ENCODE measurements at places on chromosomes 3 and 15.

DNA sequence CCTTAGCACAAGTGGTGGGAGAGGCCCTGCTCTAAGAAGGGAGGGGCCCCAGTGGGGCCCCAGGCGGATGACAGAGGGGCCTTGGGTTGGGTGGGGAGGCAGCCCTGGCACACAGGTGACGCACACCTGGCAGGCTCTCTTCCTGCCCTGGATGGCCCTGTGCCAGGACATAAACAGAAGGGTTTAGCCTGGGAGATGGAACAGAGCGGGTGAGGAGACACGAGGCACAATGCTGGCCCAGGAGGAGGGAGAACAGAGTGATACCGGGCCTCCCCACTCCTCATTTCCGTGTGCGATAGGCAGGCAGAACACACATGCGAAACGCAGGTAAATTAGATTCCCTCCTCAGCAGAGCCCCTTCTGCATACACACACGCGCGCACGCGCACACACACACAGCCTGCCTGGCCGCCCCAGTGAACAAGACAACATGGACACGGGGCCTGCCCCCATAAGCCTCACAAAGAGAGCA, 39.8 kb downstream of the IDH2 start:
- DNase-seq = no peak

DNA sequence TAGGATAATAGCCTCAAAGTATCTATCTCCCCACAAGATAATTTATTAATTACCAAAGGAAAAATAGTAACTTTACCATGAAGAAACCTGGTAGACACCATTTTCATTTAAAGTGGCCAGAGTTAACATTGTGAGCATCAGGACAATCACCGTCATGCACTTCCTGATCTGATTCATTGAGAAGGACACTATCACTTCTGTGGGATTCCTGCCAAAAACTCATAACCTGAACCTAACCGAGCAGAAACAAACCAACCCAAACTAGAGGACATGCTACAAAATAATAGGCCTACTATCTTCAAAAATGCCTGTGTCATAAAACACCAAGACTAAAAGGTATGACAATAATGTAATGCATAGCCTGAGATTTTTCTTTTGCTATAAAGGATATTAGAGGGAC, 39.0 kb downstream of the FSIP1 start:
- DNase-seq = no peak

GRCh38 chr15:38149315-38149714, 103.3 kb upstream of the SPRED1 start:
- DNase-seq = no peak

DNA sequence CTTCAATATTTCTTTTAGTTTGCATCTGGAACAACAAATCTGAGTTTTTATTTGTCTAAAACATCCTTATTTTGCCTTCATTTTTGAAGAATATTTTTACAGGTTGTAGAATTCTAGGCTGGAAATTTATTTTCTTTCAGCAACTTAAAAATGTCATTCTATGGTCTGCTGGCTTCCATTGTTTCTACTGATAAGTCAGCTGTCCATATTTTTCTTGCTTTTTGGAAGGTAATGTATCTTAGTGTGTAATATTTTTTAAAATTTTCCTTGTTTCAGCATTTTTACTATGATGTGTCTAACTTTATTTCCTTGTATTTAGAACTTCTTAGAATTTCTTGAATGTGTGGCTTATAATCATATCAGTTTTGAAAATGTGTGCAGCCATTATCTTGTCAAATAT, 37.0 kb downstream of the SEMA6D start:
- DNase-seq = no peak

DNA sequence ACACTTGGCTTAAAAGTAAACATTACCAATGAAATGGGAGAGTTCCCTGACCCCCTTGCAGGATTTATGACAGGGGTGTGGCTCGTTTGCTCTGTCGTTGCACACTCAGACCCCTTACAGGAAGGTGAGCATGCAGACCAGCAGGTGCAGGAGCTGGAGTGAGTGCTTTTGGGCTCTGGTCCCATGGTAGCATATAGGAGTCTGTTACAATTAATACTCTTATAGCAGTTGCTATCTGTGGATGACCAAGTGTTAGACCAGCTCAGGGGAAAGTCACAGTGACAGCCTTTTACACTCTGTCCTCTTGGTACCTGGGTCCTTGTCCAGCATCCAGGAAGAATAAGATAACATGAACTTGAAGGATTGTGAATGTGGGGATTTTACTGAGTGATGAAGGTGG, 1177.5 kb downstream of the NSUN3 start:
- DNase-seq = no peak

DNA sequence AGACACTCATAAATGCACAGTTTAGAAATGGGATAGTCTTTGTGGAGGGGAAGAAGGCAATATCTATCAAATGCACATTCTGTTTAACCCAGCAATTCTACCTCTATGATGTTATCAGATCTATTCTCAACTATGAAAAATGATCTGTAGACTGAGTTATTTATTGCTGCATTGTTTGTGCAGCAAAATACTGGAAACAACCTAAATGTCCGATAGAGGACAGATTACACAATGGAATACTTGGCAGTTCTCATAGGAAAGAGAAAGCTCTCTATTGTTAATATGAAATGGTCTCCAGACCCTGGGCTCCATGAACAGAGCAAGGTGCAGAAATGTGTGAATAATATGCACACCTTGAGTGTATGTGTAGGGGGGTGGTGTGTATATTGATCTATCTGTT, 49.0 kb upstream of the SELENOK start:
- DNase-seq = peak; percentile 28

GRCh38 chr15:85710340-85710842, 84.3 kb downstream of the KLHL25 start:
- no peak for DNase-seq

GRCh38 chr3:142828703-142829305, 60.1 kb downstream of the PCOLCE2 start:
- DNase-seq = peak; percentile 88

DNA sequence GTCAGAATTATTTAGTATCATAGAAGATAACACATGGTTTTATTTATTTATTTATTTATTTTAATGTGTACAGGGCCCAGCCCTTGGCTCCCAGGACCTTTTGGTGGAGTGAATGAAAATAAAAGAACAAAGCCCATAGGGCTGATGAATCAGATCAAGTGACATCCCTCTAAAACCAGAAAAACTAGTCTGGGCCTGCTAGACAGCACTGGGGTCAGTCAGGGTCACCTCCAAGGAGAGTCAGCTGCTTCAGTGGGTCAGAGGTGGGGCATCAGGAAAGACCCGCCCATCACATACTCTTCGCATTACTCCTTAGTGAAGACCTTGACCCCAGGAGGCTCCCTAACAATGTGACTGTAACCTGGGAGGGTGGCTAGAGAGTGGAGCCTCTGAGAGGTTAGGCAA, 12.8 kb downstream of the PPCDC start:
- DNase-seq = no peak

- no peak for DNase-seq
Observed at GRCh38 chr15:81856634-81857026, 189.2 kb downstream of the MEX3B start.

- no peak for DNase-seq
Observed at GRCh38 chr3:141109751-141110150, 58.6 kb downstream of the SPSB4 start.

DNA sequence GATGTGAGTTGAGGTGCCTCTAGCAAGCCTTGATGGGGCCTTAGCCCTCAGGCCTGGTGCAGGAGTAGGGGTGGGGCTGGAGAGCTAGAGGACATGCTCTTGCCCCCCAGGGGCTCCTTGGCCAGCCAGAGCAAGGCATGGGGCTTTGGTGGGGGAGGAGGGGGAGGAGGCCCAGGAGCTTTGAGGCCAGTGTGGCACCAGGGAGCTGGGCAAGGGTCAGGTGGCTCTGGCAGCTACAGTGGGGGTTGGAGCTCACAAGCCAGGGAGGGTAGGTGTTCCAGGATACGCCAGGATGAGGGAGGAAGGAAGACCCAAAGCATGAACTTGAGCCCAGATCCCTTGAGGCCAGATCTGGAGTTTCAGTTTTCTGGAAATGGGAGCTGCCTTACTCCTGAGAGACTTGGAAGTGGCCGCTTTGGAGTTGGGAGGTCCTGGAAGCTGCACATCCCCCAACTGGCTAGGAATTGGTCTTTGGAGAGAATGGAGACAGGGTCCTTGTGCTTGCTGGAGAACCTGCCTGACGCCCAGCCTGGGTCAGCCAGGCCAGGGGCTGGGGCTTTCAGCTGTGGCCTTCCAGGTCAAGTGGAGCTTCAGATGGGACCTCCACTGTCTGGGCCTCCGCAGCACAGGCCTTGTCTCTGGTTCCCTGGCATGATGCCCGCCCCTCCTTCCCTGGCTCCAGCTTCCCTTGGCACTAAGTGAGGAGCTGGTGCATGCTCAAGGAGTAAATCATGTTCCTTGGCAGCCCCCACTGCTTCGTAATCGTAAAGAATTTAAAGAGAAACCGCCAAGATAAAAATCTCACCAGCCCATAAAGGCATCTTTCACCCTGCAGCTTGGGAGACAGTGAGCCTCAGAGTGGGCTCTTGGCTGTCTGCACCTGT, 8.7 kb downstream of the SEMA3F start:
- peak; percentile 94 for DNase-seq

DNA sequence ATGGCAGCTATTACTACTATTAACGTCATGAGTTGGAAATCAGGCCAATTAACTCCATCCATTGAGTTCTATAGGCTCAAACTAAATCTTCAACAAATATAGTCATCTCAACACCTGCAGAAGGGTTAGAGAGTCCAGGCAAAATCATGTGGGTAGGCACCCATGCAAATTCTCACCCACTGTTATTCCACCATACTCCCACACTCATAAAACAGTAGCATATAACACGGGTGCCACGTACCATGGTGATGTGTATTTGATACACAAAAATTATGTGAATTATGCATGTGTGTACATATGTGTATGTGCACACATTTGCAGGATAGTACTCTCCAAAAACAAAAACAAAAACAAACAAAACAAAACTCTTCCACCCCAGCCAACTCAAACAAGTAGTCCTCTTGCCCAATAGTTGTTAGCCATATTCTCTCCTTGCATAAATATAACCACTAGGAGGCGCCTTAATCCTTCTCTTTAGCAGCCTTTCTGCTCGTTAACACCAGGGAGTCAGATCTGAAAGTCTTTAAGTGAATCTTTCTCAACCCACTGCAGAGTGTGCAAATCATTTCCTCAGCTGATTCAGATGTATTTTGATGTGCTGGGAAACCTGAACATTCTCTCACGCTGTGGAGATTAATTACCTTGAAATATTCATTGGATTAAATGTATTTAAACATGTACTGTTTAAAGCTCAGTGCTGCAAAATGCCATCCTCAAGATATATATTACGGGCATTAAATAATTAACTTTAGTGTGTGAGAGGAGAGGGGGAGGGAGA, 38.0 kb upstream of the COPB2 start:
- peak; percentile 85 for DNase-seq

DNA sequence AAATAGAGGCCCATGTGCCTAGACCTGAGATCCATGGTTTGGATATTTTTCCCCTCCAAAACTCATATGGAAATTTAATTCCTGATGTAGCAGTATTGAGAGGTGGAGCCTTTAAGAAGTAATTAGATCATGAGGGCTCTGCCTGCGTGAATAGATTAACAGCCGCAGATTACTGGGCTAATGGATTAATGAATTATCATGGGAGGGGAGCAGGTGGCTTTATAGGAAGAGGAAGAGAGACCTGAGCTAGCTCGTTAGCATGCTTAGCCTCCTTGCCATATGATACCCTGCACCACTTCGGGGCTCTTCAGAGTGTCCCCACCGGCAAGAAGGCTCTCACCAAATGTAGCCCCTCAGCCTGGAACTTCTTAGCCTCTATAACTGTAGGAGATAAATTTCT, 15.8 kb downstream of the ARHGEF26 start:
- DNase-seq = no peak

DNA sequence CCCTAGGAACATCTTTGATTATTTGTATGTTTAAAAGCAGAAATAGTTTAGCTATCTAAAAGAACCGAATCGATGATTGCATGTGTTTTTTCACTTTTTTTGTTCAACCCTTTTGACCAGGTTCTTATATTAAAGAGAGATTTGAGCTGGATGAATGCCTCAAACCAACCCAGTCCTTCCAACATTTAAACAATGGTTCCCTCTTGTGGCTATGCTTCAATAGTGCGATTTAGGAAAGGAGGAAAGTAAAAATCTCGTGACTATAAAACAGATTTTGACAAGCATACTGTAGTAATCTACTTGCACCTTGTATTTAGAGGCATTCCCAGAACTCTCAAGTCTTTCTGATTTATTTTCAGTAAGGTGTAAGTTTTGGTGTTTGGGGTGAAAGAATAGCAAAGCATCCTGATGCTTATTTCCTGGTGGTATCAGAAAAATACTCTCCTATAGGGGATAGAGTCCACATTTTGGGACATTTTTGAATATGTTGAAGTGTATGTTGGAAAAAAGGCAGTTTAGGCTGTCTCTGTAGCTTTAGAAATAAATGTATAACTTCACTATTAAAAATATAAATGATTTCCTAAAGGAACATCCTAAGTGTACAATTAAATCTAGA, 159.6 kb upstream of the KCNH8 start:
- DNase-seq = peak; percentile 18

GRCh38 chr3:117736846-117737245, 1027.3 kb downstream of the TUSC7 start:
- DNase-seq = peak; percentile 8

- DNase-seq = no peak
Observed at GRCh38 chr3:81601707-81602305, 159.6 kb downstream of the GBE1 start.

DNA sequence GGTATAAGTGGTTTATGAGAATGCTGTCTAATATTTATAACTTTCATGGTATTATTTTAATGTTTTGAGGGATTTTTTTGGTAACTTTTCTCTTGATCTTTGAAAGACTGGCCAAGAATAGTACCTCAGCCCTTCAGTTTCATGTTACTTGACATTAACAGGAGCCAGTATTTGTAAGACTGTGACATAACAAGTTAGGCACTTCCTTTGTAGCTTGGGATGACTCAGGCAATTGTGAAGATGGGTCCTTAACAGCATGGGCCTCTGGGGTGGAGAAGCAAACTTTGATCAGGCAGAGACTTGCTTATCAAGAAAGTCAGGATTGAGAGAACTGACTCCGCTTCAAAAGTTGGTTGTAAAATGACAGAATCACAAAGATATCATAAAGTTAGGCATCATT, 9.5 kb downstream of the LRRC49 start:
- DNase-seq = peak; percentile 92

DNA sequence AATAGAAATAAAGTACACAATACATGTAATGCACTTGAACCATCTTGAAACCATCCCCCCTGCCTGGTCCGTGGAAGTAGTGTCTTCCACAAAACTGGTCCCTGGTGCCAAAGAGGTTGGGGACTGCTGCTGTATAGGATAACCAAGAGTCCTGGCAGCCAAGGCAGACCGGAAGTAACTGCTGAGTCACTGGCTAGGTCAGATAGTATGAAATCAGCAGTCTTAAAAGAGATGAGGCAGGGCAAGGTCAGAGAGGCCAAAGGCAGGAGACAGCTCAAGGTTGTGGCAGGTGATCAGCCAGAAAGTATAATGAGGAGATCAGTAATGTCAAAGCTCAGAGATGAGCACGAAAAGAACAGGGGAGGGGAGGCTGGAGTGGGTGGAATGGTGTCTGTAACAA, 60.2 kb downstream of the MAP3K13 start:
- DNase-seq = peak; percentile 20
